ENCODE measurements at places on chromosomes 4 and X.

GRCh38 chrX:112874614-112875013, 34.0 kb upstream of the AMOT start:
- DNase-seq = no peak

GRCh38 chr4:148770377-148770776, 328.2 kb upstream of the NR3C2 start:
- no peak for DNase-seq

DNA sequence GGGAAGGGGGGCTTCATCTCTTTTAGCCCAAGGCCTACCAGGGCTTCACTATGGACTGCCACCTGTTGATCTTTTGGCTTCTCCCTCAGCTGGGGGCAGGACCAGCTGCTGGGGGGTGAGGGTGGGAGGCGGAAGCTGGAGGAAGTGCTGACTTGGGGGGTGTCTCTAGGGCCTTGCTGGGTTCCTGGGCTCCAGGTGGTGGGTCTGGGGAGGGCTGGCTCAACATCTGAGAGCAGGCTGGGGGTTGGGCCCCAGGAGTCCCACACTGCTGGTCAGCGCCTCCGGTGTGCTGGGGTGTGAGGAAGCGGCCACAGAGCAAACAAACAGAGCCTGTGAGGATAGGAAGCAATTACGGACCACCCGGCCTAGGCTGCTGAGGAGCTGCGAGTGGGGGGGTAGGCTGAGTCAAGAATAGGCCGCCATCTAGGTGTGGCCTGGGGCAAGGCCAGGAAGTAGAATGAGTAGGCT, 85.7 kb downstream of the EFNB1 start:
- DNase-seq = no peak

GRCh38 chr4:98997166-98997565, 1.6 kb downstream of the METAP1 start:
- no peak for DNase-seq

- no peak for DNase-seq
Measured at GRCh38 chr4:93466446-93466845, 362.1 kb upstream of the ATOH1 start.

Measured in renal cortical epithelial cell (primary cell).